ENCODE measurements at places on chromosomes 13 and 19.

DNA sequence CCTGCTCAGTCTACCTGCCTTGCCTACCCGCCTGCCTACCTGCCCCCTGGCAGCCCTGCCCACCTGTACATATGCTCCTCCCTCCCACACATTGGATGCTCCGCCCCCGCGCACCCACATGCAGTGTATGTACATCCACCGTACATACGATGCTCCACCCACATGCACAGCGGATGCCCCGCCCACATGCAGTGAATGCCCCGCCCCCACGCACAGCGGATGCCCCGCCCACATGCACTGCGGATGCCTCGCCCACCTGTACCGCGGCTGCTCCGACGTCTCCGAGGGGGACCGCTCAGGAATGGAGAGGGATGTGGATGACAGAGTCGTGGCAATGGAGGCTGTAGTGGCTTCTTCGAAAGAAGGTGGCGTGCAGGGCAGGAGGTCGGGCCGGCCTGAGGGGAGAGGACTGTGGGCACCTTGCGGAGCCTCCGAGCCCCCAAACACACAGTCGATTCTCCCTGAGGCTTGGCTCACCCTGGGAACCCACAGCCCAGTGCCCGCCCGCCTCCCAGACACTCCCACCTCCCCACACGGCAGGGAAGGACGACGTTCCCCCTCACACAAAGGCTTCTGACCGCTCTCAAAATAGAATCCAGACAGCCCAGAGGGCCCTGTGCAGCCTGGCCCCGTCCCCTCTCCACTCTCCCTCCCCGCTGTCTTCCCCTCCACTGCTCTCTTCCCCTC, 16.5 kb upstream of the CACTIN start:
- DNase-seq = peak; percentile 15

DNA sequence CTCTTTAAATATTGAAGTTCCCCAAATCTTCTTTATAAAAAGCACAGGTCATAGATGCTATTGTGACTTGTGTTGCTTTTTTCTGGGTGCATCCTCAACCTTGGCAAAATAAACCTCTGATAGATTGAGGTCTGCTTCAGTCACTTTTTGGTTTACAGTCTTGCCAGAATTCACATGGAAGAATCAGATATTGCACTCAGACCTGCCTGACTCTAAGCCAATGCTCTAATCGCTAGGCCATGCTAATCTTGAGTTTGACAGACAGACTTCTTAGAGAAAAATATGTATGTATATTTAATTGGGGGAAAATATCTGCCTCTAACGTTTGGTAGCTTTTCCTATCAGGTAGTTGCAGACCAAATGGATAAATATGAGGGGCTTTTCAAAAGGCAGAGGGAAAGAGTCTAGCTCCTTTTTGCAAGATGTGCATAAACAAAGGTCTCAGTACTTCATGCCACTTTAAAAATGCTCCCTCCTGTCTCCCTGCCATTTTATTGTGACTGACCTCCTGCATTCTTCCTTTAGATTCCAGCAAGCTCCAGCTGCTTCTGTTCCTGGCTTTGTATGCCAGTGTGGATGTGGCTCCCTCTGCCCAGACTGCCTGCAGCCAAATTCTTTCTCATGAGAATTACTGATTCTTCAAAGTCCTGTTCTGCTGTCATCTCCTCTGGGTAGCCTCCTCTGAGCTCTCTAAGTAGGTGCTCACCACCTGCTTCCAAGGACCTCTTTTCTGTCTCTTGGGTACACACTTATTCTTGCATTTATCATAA, 42.4 kb upstream of the RFC3 start:
- DNase-seq = no peak

- no peak for DNase-seq
Observed at GRCh38 chr13:73803997-73804396, 330.2 kb downstream of the KLF12 start.

DNA sequence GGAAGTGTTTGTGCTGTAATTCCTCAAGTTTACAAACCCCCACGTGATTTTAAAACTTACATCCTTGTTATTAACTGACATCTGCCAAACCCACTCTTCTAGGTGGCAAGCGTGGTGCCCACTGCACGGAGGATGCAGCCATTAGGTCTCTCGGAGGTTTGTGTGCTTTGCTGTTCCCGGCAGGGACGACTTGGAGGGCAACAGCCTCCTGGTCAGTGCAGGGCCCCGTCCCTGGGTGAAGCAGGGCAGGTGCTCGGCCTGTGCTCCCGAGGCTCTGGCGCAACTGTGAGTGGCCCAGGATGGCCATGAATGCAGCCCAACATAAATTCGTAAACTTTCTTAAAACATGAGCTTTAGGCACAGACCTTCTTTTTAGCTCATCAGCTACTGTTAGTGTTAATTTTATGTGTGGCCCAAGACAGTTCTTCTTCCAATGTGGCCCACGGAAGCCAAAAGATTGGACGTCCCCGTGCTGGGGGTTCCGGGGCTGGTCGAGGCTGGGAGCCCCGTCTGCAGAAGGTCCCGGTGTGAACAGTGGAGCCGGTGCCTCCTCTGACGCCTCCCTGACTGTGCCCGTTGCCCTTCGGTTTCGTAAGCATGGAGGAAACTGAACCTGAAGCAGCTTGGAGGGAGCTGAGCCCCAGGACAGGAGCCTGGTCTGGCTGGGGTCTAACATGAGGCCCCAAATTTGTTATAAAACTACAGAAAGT, 11.9 kb downstream of the GAS6 start:
- no peak for DNase-seq

GRCh38 chr19:16094360-16095070, 17.2 kb upstream of the RAB8A start:
- DNase-seq = no peak

DNA sequence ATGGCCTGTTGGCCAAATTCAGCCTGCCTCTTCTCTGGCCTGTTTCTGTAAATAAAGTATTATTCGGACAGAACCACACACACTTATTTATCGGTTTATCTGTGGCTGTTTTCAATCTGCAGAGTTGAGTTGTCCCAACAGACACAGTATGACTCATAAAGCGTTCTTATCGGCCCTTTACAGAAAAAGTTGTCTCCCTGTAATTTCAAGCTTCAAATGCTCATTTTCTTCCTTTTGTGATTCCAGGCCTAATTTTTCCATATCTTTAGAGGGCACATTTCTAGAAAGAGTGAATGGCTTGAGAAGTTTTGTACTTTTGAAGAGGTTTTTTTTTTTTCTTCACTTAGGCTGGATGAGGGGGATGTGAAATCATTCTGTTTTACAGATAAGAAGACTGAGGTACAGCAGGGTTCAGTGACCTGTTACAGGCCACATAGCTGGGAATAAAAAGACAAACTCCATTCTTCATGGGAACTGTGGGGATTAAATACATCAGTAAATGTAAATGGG, 440.9 kb downstream of the TSHZ3 start:
- no peak for DNase-seq

GRCh38 chr19:18529782-18530181, 7.9 kb upstream of the ELL start:
- no peak for DNase-seq

DNA sequence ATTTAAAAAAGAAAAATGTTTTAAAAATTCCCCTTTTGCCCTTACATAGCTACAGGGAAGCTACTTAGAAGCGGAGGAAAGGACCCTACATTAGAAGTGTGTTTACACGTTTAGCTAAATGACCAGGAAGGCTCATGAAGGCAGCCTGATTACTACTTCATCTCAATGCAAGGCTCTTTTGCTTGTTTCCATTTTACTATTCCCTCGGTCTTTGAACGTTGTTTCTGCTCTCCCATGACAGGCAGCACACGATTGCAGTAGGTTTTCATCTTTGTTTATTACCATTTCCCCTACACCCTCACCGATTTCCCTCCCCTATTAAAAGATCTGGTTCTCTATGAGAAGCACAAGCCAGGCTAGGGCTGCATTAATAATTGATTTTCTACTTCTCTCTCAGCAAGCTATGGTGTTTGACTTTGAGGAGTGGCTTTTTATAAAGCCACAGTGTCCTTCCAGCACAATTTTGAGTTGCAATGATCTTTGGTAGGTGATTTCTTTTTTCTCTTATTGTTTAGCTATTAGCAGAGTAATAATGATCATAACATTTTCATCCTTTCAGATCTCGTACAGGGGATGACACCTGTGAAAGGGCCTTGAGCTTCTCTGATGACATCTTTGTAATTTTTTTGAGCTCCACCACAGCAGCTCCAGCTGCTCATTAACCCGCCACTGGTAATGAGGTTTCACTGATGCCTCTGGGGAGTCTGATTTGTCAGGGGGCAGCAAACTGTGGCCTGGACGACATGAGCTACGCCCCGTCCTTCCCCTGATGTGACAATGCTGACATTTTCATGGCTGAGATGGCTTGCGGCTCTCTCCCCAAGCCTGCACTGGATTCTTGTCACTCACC, 670.3 kb downstream of the UQCRFS1 start:
- no peak for DNase-seq

- peak; percentile 18 for DNase-seq
Observed at GRCh38 chr13:24680258-24680920, at the start of gene ATP12A. ATP12A (plus strand) TSS chr13:24680408; CDS start chr13:24680744, 336 bp downstream.

- no peak for DNase-seq
Observed at GRCh38 chr19:1584500-1585242, 8.0 kb downstream of the MBD3 start.

DNA sequence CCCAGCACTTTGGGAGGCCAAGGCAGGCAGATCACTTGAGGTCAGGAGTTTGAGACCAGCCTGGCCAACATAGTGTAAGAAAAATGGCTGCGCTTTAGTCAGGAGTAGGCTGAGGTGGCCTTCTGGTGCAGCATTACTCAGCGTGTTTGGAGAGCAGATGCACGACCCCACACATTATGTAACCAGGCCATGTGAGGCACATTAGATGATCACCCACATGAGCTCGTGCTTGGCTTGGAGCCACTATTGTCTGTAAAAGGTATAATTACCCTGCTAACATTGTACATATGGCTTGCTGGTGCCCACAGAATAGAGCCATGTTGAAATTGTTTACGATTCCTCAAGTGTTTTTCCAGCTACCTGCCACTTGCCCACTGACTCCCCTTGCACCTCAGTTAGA, 24.0 kb upstream of the SCEL start:
- DNase-seq = no peak

DNA sequence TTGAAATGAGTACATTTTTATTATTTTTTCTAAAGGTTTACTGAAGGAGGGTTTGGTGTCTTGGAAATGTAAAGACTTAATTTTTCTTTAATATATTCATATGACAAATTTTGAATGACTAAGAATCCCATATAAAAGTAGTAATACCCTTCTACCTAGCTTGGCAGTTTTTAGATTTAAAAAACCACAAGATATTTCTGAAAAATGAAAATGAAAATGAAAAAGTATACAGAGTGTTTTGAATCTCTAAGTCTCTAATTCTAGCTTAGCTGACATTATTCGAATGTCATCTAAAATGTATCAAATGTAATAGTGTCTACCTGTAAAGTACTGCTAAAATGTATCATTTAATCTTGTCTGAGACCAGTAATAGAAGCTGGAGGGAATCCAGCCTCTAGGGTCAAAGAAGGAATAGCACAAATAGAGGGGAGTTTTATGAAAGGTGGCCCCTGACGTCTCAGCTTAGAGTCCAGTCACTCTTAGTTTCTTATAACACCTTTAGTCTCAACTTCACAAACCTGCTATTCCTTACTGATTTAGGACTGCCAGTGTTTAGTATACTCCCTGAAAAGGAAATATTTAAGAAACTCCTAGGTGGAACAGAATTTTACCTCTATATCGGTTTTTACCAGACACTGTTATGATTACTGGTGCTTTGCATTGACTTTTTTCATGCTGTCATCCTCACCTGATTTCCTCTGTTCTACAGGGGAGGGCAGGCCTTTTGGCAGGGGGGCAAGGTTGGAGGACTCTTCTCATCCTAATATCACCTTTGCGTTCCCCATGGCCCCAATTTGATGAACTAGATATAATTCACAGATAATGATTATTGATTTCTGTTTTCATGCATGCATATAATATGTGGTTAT, 16.2 kb upstream of the MIR17HG start:
- DNase-seq = no peak

DNA sequence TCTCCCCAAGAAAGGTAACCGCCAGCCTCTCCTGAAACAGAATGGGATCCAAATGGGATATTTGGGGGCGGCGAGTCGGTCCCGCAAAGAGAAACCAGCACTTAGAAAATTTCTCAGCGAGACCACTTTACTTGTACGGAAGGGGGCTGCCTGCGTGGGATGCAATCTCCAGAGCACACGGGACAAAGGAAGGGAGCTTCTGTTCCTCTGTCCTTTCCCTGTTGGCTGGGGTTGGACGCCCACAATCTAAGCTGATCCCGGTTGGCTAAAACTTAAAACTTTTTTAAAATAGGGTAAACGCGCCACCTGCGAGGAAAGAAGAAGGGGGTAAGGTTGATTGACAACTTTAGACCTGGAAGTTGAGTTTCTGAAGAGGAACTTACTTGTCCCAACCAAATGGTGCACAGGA, 826 bp upstream of the BSG start:
- no peak for DNase-seq

- no peak for DNase-seq
Observed at GRCh38 chr13:22218797-22219196, 547.9 kb downstream of the FGF9 start.

- DNase-seq = no peak
Observed at GRCh38 chr13:111611651-111612050, 291.2 kb downstream of the TEX29 start.

DNA sequence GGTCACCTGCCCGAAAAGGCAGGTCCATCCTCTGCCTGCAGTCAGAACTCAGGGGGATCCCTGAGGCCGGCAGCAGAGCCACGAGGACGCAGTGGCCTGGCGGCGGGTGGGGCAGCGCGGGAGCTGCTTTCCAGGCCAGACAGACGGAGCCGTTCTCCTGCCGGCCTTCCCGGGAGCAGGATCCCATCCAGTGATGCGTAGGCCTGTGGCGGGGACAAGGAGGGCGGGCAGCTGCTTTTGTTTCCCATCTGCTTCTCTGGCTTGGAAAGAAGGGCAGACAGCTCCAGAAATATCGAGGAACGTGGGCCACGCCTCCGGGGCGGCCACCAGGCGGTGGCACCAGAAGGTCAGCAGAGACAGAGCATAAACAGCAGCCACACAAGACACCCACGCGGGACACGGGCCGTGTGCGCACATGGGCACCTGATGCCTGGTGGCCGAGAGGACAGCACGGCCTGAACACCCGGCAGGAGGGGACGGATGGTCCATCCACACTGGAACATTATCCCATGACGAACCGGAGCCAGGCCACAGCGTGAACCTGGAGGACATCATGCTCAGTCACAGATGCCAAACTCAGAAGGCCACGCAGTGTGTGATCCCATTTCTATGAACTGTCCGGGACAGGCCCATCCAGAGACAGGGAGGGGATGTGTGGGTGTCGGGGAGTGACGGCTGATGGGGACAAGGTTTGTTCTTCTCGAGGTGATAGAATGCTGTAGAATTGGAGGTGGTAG, 13.9 kb upstream of the MKNK2 start:
- no peak for DNase-seq

DNA sequence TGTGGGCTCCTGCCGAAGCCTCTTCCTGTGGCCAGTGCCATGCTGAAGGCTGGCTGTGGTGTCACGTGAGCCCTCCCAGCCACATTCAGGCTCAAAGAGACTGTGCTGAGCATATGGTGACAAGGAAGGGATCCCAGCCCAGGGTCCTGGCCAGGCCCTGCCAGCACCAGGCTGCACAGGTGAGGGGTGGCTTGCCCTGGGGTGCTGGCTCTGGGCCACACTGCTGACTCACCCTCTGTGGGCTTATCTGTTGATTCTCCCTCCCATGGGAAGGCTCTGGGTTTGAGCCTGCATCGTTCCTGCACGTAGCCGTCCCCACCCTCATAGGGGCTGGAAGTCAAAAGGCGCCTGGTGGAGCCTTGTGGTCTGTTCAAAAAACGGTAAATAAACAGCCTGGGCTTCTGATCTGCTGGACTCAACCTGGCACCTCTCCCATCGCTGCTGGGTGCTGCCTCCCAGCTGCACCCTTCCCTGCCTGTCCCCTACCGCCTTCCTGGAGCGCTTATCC, 31.1 kb downstream of the DNM2 start:
- DNase-seq = no peak

GRCh38 chr13:46062185-46062584, 9.6 kb upstream of the ZC3H13 start:
- DNase-seq = no peak

GRCh38 chr13:93413972-93414717, 187.5 kb downstream of the GPC6 start:
- no peak for DNase-seq

Measured in stimulated activated CD4-positive, alpha-beta T cell treated with anti-CD3 and anti-CD28 coated beads, Interleukin-2, amount 100 ng/mL, for 4 hours (primary cell).